ENCODE measurements at places on chromosomes 1 and 21.

DNA sequence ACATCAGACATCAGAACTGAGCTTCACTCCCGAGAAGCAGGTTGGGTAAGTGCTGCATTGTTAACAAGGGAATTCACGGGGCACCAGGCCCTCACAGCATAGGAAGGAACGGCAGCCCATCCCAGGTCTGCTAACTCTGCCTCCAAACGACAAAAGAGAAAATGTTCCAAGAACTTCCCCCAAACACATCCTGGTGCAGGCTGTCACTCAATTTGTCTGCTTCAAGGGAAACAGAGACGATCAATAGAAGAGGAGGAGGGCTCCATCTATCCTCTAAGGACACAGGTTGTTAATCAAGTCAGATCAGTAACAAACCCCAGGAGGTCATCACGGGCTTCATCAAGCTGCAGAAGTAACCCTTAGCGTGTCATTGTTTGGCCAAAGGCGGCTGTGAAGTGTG is 3.5 kb upstream of the TSPEAR start:
- no peaks in the 10 kb centered on the region for H3K36me3 ChIP-seq
- no peak overlapping the region for H3K27ac ChIP-seq
- no peak for DNase-seq
- no peak overlapping the region for H3K4me3 ChIP-seq
- H3K27me3 ChIP-seq, result peaks cover 23% of the 10 kb centered on the region

DNA sequence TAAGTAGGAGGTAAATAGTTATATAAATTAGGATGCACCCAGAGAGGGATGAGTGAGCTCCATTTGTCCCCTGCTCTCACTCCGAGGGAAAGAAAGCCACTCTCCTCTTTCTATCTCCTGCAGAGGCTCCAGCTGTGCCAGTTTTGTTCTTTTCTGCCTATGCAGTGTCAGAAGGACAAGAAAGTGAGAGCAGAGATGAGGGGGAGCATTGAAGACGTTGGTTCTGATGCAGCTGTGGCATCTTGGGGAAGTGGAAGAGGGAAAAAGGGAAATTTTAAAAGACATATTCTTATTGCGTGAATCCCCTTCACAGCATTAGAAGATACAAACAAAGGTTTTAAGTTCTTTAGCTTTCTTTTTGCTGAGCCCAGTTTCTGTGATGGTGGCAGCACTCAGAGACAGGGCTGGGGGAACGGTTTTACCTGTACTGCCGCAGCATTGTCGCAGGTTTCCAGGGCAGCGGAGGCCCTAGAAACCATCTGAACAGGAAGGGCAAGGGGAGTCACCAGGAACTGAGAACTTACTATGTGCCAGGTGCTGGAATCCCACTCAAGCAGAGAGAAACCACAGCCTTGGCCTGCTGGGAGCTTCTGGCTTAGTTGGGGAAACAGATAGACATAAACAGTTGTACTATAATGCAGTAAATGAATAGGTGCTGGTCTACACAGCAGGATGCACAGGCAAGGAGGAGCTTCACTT is 44.9 kb upstream of the USP24 start:
- H3K4me1 ChIP-seq, result peaks cover 7% of the 10 kb centered on the region
- DNase-seq, result no peak
- no peak overlapping the region for H3K4me3 ChIP-seq
- H3K27me3 ChIP-seq, result no peaks in the 10 kb centered on the region
- H3K36me3 ChIP-seq, result no peaks in the 10 kb centered on the region

GRCh38 chr1:35220976-35221375 is 28.0 kb upstream of the SFPQ start:
- H3K27me3 ChIP-seq, result no peaks in the 10 kb centered on the region
- no peak overlapping the region for H3K27ac ChIP-seq
- H3K4me3 ChIP-seq, result no peak overlapping the region
- H3K4me1 ChIP-seq, result no peaks in the 10 kb centered on the region
- no peak for DNase-seq

GRCh38 chr1:204106825-204107224 is 33.9 kb downstream of the SOX13 start:
- peaks cover 23% of the 10 kb centered on the region for H3K4me1 ChIP-seq
- H3K36me3 ChIP-seq, result no peaks in the 10 kb centered on the region
- H3K27ac ChIP-seq, result no peak overlapping the region
- no peaks in the 10 kb centered on the region for H3K27me3 ChIP-seq
- no peak overlapping the region for H3K4me3 ChIP-seq

DNA sequence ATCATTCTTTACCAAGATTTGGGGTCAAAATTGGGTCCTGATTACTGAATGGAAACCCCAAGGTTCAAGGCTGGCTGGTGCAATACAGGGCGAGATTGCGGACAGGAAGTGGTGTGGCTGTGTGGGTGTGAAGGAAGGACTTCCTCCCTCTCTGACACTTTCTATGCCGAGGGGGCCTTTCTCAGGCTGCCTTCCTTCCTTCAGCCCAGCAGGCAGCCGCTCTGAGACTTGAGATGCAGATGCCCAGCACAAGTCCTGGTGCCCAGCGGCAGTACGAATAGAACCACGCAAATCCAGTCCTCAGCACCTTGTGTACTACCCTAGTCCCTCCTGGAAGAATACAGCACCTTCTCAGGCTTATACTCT is 16.3 kb downstream of the BATF3 start:
- peaks cover 23% of the 10 kb centered on the region for H3K4me1 ChIP-seq
- H3K27ac ChIP-seq, result peak overlapping the region; percentile 37
- H3K4me3 ChIP-seq, result peak overlapping the region; percentile 34

Measured in CD4-positive, CD25-positive, alpha-beta regulatory T cell (primary cell).